ENCODE measurements at places on chromosomes 12 and 14.

GRCh38 chr14:80464531-80465149 is 253.3 kb upstream of the DIO2 start:
- no peak for DNase-seq

DNA sequence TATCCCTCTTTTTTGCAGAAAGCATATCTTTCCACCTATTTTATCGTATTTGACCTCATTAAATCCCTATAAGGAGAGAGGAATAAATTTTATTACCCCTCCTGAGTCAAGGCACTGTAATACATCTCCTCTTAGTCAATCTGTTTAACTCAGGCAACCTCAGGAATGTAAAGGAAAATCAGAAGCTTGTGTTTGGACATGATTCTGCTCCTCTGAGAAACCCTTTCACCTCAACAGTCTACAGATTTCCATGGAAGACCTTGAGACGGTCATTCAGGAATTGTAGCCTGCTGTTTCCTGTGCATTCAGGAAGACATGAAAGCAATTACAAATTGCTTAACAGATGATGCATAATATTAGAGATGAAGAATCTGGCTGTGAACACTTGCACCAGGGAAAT is 360.8 kb downstream of the PAWR start:
- no peak for DNase-seq

- peak; percentile 24 for DNase-seq
Observed at GRCh38 chr12:68317047-68317667, 15.0 kb downstream of the MDM1 start.

- DNase-seq = no peak
Observed at GRCh38 chr12:127192391-127192790, 1074.6 kb upstream of the TMEM132C start.

GRCh38 chr12:9761419-9761781 is 699 bp upstream of the CD69 start:
- no peak for DNase-seq

GRCh38 chr12:80766897-80767296 is 50.2 kb downstream of the MYF5 start:
- no peak for DNase-seq

- no peak for DNase-seq
Observed at GRCh38 chr12:48366131-48366530, 15.4 kb upstream of the ZNF641 start.

DNA sequence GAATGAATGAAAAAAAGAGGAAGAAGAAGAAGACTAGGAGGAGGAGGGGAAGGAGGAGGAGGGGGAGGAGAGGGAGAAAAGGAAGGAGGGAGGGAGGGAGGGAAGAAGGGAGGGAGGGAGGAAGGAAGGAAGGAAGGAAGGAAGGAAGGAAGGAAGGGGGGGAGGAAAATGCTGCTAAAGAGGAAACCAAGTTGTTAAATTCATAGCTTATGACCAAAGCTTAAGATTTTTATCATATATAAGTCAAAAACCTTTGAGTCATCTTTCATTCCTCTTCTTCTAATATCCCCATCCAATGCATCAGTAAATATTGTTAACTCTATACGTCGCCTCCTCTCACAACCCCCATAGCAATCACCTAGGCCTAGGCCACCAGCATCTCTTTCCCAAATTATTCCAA is 117.3 kb downstream of the SLC2A13 start:
- DNase-seq = no peak

GRCh38 chr12:48197549-48197970 is 5.5 kb downstream of the OR10AD1 start:
- DNase-seq = no peak

DNA sequence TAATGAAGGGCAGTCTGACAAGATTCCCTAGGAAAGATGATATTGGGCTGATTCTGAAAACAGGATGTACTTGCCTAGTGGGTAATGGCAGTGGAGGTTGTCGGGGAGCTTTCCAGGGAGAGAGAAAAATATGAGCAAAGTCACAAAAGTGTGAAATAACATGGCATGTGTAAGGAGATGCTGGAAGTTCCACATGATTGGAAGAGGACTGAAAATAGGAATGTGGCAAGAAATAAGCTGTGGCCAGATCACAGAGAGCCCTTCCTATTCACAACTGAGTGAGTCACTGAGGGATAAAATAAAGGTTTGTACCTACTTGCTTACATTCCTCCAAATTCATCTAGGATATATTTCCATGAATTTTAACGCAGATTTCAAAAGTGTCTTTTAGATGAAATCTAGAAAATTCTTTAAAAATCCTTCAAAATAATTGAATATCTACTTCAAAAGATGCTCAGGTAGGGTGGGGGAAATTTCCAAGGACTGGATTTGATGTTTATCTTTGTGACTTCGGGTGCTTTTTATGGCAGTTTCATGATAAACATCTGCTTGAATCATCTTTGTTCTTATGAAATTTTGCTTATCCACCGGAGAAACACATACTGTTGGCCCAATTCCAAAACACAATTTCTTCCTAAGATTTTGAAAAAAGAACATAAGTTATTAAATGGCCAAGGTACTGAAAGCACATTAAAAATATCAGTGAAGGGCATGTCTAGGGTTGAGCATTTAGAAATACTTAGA is 36.3 kb upstream of the SLC2A13 start:
- no peak for DNase-seq

GRCh38 chr14:89401241-89401640 is 15.8 kb downstream of the FOXN3 start:
- no peak for DNase-seq

DNA sequence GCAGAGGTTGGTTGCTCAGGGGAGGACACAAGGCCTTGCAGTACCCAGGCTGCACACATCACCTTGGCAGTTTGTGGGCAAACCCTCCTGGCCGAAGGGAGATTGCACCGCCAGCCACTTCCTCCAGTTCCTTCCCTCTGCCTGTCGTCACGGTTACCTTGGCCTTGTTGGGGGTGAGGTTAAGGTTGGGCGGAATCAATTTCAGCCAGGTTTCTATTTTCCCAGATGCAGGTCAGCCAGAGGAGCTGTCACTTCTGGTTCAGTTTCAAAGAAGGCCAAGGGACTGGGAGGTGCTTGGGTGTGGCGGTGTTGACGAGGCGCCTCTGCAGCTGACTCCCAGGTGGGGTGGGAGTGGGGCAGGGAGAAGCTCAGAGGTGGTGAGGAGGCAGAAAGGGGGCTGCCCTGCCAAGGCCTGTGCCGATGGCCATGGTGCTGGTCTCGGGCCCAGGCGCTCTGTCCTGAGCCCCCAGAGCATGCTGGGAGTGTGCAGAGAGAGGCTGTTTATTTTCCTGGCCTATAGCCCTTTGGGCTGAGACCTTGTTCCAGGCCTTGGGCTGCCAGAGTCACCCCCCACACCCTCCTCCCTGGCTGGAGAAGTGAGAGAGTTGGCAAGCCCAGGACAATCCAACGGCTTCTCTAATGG is 31.4 kb downstream of the JDP2 start:
- no peak for DNase-seq

GRCh38 chr14:95348395-95349080 is 28.8 kb upstream of the CLMN start:
- no peak for DNase-seq

GRCh38 chr14:68639758-68640574 is 152.9 kb downstream of the ZFP36L1 start:
- DNase-seq = no peak

DNA sequence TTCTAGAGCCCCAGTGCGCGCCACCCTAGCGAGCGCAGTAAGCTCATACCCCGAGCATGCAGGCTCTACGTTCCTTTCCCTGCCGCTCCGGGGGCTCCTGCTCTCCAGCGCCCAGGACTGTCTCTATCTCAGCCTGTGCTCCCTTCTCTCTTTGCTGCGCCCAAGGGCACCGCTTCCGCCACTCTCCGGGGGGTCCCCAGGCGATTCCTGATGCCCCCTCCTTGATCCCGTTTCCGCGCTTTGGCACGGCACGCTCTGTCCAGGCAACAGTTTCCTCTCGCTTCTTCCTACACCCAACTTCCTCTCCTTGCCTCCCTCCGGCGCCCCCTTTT is 791 bp downstream of the TMEM233 start:
- DNase-seq = peak; percentile 21

DNA sequence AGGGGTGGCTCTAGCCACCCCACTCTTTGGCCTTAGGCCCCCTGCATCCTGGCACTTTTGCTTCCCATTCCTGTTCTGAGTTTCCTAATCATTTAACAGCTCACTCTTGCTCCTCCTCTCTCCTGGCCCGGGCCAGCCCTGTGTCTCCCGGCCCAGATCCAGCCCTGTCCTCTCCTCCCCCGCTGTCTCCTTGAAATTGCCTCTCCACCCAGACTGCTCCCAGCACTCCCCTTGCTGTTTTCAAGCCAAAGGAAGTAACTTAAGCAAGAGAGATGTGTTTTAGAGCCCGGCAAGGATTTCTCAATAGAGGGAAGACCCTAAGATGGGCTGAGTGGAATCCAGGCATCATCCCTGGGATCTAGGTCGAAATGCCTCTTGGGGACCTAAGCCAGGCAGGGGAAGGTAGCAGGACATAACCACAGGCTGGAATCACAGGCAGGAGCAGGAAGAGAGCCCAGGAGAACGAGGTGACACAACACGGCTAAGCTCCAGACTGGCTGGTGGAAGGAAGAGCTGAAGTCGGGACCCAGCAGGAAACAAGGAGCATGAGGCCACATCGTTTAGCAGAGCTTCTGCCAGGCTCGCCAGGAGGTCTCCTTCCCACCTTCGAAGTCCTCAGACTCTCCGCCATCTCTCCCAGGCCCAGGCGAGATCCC is 2.0 kb upstream of the LRP1-AS start:
- DNase-seq = no peak

DNA sequence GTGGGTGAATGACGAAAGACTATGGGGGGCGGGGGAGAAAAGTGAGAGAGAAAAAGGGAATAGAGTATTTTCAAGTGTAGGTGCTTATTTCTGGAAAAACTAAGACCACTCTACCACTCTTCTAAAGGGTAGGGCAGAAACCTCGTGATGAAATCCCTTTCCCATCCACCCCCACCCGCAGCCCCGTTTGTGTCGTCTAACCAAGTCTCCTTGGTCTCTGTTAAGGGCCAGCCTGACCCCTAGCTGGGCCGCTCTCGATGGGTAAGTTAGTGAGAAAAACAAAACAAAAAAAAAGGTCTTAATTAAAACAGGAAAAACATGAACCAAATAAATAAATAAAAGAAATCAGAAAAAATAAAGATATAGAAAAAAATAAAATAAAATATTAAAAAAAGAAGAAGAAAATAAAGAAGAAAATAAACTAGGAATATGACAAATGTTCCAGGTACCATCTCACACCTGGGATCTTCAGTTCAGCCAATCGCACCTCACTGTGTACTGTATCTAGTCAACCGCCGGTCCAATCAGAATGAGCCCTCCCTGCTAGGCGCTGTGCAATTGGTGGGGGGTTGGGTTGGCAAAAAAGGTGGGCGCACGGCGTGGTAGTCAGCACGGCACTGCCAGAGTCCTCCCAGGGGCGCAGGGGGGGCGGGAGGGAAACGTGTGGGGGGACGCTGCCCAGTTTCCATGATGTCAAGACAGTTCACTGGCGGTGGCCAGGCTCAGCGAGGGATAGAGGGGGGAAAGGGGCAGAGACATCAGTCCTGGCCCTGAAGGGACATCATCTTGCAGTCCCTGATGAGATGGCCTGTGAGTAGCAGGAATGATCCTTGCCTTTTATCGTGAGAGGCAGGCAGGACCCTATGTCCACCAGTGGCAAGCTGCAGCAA is 9.8 kb upstream of the CDH24 start:
- DNase-seq = no peak

DNA sequence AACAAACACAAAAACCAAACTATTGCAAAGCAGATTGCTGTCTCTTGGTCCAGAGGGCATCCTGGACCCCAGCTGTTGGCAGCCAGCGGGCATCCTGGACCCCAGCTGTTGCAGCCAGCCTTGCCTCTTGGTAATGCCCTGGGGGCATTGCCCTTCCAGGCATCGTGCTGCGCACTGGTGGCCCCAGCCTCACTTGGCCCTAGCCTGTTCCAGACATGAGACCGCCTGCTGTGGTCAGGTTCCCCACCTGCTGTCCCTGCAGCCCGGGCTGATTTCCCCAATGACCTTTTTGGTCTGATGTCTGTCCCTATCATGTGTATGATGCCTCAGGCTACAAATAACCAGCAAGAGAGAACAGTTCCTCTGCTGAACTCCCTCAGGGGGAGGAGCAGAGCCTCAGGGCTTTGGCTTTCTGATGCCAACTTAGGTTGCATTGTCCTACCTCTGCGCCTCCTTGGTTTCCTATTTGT is 20.8 kb downstream of the MLXIP start:
- no peak for DNase-seq

GRCh38 chr12:63078906-63079305 is 72.1 kb downstream of the AVPR1A start:
- DNase-seq = no peak

GRCh38 chr14:104121142-104121541 is 17.2 kb upstream of the KIF26A start:
- no peak for DNase-seq

DNA sequence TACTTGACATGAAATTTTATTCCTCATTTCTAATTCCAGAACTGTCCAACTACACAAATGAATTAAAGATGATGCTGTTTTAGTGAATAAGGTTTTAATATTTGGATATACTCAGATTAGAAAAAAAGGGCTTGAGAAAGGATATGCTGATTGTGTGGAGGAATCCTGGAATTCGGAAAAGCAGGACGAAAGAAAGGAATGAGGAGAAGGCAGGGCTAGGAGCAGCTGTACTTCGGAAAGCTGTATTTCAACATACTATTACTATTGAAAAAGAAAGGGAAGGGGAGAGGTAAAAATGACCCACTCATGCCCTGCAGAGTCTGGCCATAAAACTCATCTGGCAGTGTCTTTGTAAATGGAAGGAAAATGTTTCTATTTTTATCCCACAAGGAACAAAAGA is 63.1 kb upstream of the PLBD1 start:
- DNase-seq = no peak

- no peak for DNase-seq
Observed at GRCh38 chr14:75566321-75566720, 12.1 kb upstream of the FLVCR2 start.

DNA sequence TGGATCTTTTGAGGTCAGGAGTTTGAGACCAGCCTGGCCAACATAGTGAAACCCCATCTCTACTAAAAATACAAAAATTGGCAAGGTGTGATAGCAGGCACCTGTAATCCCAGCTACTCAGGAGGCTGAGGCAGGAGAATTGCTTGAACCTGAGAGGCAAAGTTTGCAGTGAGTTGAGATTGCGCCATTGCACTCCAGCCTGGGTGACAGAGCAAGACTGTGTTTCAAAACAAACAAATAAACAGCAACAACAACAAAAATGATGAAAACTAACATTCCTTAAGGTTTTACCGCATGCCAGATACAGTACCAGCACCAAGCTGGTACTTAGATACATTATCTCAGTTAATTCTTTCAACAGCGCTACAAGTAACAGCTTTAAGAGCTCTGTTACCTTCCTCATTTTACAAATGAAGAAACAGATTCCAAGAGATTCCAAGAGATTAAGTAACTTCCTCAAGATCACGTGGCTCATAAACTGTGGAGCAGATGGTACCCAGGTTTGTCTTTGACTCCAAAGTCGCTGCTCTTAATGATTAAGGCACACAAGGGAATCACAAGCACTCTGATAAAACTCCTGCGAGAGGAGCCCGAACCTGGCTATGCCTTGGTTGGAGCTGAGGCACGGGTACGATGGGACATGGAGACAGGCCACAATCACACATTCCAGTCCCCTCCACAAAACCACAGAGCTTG is 17.7 kb upstream of the PLEK2 start:
- peak; percentile 97 for DNase-seq

- no peak for DNase-seq
Observed at GRCh38 chr14:49988080-49988990, 95.5 kb downstream of the ARF6 start.

GRCh38 chr14:67423424-67423823 is 11.5 kb upstream of the PLEK2 start:
- no peak for DNase-seq

- peak; percentile 80 for DNase-seq
Observed at GRCh38 chr12:96104566-96104965, 69.2 kb upstream of the LTA4H start.

Data from NCI-H524 (cell line).